ENCODE measurements at places on chromosomes 5 and 9.

DNA sequence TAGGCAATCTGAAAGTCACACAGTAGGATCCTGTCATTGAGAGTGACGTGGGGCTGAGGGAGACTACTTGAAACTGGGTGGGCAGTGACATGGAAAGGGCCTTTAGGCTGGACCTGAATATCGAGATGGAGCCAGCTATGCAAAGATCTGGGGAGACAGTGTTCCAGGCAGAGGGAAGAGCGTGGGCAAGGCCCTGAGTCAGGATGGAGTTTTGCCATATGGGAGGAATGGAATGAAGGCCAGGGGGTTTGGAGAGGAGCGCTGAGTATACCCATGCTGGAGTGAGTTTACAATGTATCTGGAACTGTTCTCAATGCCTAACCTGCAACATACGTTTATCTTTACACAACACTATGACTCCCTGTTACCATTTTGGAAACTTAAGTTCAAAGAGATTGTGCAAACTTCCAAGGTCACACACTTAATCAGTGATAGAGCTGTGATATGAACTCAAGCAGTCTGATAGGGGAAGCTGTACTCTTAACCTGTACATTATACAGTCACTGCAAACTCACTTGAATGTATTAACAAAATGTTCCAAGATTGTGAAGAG lies 33.5 kb downstream of the INSYN2B start:
- no peak for DNase-seq

- DNase-seq, result no peak
These were observed 34.1 kb upstream of the IL31RA start for GRCh38 chr5:55817030-55817429.

GRCh38 chr5:81638471-81638870 lies 112.4 kb downstream of the SSBP2 start:
- no peak for DNase-seq

DNA sequence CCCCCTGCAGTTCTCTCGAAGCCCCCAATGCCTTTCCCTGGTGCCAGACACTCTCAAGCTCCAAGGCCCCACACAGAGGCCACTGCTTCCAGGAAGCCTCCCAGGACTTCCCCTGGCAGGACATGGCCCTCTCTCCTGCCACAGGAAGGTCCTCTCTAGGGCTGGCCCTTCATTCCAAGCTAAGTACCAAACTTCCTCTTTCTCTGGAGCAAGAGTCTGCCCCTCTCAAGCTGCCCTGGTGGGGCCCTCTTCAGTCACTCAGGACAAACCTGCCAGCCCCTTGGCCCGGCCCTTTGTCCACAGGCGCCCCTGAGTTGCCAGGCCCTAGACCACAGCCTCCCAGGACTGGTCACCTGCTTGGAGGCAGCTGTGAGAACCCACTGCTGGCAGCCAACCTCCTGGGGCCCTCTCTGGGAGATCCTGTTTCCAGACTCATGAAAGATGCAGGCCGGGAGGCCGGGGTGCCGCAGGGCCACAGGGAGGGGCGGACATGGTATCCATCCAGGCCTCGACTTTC lies 6.6 kb downstream of the NINJ1 start:
- DNase-seq, result no peak

DNA sequence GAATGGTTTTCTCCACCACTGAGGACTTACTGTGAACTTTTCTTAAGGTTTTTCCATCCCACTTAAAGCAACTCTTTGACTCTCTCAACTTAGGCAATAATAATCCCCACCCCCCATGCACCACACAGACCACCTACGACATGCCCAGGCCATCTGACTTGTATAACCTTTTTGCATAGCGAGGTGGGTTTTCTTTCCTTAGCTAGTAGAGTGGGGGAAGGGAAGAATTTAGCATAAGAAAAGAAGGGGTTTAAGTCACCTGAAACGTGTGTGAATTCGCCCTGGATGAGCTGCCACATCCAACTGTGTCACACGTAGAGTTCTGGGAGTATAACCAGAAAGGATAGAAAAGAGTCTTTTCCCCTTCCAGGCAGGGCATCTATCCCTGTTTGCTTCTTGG lies 262.7 kb downstream of the YTHDC2 start:
- DNase-seq, result no peak
